ENCODE measurements at places on chromosomes 5 and 9.

DNA sequence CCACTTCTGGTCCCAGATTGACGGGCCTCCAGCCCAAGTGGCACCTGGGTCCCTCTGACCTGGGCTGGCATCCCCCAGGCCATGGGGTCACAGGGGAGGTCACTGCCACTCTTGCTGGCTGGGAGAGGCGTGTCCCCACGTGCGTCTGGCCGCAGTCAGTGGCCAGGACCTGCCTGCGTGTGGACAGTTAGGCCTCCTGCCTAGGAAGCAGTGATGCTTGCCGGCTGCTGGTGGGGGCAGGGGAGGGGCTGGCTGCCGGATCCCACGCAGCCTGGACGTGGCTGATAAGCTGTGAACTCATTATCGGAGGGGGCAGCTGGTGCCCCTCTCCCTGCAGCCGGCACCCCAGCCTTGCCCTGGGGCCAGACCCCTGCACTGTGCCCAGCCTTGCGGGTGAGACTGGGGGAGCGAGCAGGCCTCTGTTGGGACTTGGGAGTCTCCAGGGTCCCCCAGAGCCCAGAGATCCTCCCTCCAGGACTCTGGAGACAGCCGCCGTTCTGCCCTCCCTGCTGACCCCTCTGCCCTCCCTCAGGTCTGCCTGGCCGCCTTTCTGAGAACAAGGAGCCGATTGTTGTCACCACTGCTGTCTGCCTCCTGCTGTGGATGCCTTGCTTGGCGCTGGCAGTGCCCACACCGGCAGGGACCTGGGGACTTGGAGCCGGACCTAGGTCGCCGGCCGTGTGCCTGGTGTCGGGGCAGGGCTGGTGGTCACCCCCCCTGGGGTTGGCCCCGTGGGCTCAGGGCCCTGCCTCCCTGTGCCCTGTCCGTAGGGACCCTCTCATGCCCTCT is 12.3 kb downstream of the RXRA start:
- no peak for DNase-seq

- DNase-seq, result no peak
These were observed 1.6 kb upstream of the NKX2-5 start for GRCh38 chr5:173236531-173237142.

GRCh38 chr5:159341906-159342310 is 11.6 kb upstream of the IL12B start:
- DNase-seq, result no peak

- DNase-seq, result no peak
These were observed 13.4 kb upstream of the SLC25A51 start for GRCh38 chr9:37917313-37917731.

GRCh38 chr9:80066931-80067330 is 495.2 kb downstream of the TLE4 start:
- DNase-seq, result no peak

GRCh38 chr5:89179731-89180130 is 296.7 kb upstream of the MEF2C start:
- DNase-seq, result no peak

- DNase-seq, result no peak
These were observed 722 bp downstream of the TBC1D9B start for GRCh38 chr5:179906795-179907555.

- DNase-seq, result no peak
These were observed 37.3 kb downstream of the FBXW2 start for GRCh38 chr9:120755810-120756434.

GRCh38 chr9:133693116-133693515 is 45.0 kb downstream of the SARDH start:
- DNase-seq, result no peak

DNA sequence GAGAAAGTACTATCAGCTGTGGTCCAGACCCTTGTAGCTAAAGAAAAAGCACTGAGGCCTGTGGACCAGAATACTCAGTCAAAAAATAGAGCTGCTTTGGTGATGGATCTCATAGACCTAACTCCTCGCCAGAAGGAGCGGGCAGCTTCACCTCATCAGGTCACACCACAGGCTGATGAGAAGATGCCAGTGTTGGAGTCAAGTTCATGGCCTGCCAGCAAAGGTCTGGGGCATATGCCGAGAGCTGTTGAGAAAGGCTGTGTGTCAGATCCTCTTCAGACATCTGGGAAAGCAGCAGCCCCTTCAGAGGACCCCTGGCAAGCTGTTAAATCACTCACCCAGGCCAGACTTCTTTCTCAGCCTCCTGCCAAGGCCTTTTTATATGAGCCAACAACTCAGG is 8.9 kb downstream of the RAB24 start:
- DNase-seq, result no peak

GRCh38 chr5:169248550-169248949 is 52.4 kb downstream of the SLIT3 start:
- DNase-seq, result no peak

GRCh38 chr9:85114799-85115198 is 445.3 kb downstream of the NTRK2 start:
- no peak for DNase-seq

- no peak for DNase-seq
These were observed 49.1 kb upstream of the CDH6 start for GRCh38 chr5:31144364-31144763.

- no peak for DNase-seq
These were observed at the start of gene GPX3 for GRCh38 chr5:151020304-151021110. Gene GPX3, plus strand, starts transcription at chr5:151020591. Its CDS starts 64 bp downstream, at chr5:151020655.

DNA sequence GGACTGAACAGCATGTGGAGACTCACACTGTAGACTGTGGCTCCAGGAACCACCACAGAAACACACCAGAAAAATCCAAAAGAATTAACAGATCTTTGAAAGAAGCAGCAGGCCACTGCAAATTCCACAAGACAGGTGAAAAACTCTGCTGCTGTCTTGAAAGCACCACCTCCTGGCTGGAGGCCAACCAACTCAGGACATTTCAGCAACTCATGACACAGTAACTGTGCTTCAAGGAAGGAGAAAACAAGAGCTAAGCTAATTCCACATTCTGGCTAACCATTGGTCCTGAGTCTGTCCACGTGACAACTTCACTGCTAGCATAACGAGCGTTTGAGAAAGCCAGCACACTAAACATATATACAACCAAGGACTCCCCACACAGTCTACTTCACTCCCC is 625.1 kb downstream of the PRELID2 start:
- no peak for DNase-seq

GRCh38 chr5:39194466-39195136 is 24.8 kb downstream of the FYB1 start:
- peak; percentile 79 for DNase-seq

- no peak for DNase-seq
These were observed 425.9 kb upstream of the MPDZ start for GRCh38 chr9:13705373-13705772.

GRCh38 chr9:36872641-36873040 is 161.4 kb downstream of the PAX5 start:
- DNase-seq, result no peak

DNA sequence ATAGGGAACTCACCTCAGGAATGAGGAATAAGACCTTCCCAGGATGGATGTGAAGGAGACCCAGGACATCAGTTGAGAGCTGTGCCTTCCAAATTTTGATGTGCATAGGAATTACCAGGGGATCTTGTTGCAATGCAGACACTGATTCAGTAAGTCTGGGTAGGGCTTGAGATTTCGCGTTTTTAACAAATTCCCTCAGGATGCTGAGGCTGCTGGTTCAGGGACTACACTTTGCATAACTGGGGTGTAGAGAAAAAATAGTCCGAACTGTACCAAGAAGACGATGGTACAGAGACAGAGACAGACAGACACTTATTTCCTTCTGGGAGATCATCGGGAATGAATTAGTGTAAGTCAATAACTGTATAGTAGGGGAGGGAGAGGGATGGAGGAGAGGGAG is 82.3 kb upstream of the FREM1 start:
- no peak for DNase-seq

DNA sequence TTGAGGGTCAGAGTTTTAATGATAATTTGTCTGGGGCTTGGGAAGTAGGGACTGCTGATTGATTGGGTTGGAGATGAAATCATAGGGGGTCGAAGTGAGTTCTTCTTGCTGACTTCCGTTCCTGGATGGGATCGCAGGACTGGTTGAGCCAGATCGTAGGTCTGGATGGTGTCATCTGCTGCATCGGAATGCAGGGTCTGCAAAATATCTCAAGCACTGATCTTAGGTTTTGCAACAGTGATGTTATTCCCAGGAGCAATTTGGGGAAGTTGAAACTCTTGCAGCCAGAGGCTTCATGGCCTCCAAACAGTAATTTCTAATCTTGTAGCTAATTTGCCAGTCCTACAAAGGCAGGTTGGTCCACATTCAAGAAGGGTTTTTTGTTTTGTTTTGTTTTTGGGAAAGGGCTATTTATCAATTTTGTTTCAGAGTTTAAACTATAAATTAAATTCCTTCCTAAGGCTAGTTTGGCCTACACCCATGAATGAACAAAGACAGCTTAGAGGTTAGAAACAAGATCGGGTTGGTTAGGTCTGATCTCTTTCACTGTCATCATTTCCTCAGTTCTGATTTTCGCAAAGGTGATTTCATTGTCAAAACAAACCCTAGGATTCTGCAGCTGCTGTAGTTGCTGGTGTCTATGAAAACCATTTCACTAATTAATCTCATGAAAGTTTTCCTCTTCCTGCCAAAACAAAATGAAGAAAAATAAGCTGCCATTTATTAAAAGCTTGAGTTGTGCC is 388.0 kb downstream of the TMEM232 start:
- DNase-seq, result no peak

- DNase-seq, result no peak
These were observed 203.1 kb upstream of the PPP1R2B start for GRCh38 chr5:156647034-156647451.

DNA sequence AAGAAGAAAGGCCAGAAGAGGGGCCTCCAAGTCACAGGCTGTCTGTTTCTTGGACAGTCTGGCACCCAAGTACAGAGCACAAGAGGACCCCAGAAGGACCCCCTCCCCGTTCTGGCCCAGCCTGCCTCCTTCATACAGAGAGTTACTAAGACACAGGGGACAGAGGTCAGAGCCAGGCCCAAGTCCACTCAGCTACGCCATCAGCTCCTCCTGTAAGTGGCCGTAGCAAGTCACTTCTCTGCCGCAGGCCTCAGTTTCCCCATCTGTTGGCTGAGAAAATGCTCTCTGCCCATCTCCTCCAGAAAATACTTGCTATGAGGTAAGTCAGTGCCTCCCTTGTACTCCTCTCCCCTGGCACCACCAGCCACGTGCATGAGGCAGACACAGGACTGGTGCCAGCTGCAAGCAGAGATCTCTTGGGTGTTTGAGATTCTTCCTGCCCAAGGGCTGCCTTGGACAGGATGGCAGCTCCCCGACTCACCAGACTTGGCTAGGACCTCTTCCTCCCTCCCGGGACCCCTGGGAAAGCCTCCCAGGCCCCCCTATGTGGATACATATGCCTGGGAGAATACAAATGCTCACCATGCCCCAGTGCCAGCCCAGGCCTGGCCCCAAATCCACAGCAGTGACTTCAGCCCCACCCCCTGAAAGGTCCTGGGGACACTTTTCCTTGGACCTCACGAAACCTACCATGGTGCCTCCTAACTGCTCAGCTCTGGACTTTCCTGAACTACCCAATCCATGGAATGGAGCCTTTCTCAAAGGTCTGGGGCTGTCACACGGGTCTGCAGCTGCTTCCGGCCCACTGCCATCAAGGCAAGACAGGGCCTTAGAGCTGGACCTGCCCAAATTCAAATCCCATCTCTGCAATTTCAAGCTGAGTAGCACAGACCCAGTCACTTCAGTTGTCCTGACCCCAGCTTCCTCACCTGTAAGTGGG is 5.1 kb downstream of the EEIG1 start:
- DNase-seq, result no peak

DNA sequence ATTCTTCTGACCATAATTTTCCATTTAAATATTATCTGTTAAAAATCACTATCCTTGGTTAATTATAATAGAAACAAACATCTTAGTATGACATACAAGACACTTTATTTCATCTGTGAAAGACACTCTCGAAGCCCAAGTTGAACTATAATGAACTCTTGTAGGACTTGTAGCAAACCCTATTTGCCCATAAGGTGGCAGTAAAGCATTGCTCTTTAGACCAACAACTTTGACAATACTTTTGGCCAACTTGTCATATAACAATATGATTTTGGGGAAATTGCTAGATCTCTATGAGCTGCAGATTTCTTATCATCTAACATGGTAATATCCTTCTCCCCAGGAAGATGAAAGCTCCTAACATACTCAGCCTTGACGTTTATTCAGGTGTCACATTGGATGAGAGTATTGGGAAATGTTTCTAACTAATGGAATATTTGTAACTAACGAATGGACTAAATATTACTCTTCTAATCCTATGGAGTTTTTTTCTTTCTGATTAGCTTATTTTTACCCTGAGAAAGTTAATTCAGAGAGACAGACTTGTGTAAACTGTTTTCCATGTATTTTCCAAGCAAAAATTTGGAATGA is 11.0 kb downstream of the SPINK14 start:
- DNase-seq, result peak; percentile 29

- DNase-seq, result no peak
These were observed 73.6 kb upstream of the SUSD1 start for GRCh38 chr9:112248722-112249121.

DNA sequence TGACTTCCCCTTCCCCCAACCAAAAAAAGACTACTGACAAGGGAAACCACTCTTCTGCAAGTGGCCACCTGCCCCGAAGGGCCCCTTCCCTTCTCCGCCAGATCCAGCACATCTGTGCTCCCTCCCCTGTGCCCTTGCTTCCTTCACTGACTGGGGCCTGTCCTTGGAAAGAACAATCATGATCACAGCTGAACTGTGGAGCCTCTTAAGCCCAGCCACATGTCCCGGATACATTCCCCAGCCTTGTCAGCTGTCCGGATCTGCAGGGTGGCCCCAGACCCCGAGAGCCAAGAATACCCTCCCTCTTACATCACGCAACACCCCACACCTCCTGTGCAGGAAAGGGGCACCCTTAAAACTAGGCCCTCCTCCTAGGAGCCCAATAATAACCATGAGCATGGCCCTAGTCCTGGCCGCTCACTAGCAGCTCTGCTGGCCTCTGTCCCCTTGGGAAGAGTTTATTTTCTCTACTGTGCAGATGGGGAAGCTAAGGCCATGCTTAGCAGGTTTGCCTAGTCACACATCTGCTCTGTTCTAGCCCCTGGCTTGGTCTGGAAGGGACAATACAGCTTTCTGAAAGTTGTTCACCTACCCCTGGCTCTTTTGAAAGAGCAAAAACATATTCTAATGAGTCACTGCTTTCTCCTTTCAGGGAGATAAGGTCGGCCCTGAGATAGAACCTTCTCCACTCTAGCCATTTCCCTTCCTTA is 3.8 kb downstream of the SPRY4 start:
- DNase-seq, result no peak

GRCh38 chr5:148000036-148000435 is 63.7 kb upstream of the SPINK5 start:
- no peak for DNase-seq
